CD8-positive, alpha-beta memory T cell (primary cell): ENCODE measurements at places on chromosomes 12 and 14.

DNA sequence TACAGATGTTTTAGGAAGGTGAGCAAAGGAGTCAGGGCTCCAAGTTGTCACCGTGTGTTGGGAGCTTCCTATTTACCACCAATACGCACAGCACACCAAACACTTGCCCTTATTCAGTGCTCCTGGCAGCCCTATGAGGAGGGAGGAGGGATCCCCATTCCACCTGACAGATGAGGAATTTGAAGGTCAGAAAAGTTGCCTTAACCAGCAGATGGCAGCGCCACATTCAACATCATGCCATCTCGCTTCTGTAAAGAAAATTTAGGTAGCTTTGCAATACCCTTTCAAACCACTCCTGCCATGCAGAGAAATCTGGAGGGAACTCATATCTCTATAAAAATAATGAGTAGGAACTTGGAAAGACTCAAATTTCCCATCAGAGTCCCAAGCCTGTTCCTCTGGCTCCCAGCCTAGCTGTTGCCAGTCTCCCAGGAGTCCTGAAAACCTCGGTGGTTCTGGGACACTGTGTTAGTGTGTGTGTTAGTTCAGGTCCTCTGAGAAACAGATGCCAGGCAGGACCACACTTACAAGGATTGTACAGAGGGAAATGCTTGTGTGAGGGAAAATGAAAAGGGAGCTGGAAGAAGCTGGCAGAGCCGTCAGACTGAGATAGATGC, 410.5 kb downstream of the MED13L start:
- no peak for DNase-seq

DNA sequence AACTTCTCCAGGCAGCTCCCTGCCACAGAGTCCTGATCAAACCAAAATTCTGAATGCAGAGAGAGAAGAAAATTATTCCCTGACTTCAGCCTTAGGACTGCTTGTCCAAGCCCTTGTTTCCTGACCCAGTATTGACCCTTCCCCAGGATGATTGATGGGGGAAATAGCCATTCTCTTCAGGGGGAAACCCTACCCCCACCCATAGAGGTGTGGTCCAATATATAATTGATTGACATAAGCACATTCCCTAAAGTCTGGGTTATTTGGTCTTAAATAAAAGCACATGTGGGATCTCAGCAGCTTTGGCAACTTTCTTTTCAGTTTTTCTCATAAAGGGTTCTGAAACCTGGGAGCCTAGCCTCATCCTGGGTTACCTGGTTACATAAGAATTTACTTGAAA, 201.2 kb upstream of the DDHD1 start:
- no peak for DNase-seq

DNA sequence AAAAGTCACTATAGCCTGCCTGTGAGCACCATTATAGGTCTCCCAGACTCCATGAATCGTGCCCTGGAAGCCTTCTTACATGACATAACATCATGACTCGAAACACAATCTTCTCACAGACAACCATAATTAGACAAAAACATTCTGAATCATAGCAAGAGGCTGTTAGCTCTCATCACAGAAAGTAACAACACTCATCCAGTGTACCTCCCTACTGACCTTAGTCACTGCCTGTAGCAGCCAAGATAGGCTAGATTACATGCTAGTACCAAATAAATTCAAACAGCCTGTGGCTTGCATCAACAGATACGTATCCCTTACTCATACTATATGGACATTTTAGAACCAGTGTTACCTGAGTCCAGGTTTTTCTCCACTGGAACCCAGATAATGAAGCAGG, 663.8 kb upstream of the FOXG1 start:
- no peak for DNase-seq

- no peak for DNase-seq
Observed at GRCh38 chr12:7162691-7163114, 26.8 kb upstream of the PEX5 start.

- DNase-seq = peak; percentile 30
Observed at GRCh38 chr14:104220215-104221070, 82.1 kb downstream of the KIF26A start.

DNA sequence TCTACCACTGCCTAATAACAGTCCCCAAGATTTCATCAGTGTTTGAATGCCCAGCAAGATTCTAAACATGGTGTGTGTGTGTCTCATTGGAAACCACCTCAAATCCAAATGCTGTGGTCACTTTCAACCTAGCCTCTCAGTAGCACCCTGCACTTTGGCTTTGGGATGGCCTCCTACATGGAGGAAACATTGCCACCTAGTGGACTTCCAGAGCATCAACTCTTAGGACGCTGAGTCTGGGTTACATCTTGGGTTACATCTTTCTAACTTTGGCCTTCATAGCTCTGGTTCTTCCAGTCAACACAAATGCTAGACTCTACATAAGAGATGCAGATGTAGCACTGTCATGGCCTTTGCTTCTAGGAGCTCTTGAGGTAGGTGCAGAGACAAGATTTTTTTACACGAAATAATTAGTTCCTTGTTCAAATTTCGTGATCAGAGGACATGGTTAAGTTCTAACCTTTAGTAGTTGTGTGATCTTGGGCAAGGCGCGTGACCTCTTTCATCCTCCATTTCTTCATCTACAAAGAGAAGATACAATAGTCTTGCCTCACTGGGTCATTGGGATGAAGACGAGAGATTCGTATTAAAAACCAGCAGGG, 113.5 kb upstream of the VASH1 start:
- DNase-seq = no peak

- no peak for DNase-seq
Observed at GRCh38 chr14:71319666-71320065, 412.4 kb downstream of the PCNX1 start.

DNA sequence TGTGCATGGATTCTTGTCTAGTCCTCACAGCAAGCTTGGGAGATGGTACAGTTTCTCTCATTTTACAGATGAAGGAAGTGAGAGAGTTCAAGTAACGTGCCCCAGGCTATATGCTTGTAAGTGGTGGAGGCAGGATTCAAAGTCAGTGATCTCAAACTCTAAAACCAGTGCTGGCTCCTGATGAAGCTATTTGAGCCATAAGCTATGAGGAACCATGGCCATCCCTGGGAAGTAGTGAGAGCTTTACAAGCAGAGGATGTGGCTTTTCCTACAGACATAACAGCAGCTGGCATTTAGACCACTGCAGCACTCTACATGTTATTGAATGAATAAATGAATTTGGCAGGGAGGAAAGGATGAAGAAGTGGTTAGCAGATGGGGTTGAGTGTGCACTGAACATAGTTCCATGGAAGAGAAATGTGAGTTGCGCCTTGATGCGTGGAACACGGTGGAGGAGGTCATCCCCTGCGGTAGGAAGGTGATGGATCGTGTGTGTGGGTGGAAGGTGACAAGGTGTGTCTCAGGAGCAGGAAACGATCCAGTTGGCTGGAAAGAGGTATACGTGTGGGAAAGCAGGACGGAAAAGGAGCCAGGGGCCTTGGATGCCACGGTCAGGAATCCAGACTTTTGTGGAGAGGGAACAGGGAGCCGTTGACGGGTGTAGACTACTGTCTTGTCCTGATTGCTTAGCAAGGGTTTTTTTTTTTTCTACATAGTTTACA, 65.2 kb downstream of the RFX4 start:
- DNase-seq = no peak

GRCh38 chr12:27667540-27667939, 28.7 kb upstream of the REP15 start:
- no peak for DNase-seq

- no peak for DNase-seq
Observed at GRCh38 chr14:88599761-88600439, 37.1 kb downstream of the ZC3H14 start.

DNA sequence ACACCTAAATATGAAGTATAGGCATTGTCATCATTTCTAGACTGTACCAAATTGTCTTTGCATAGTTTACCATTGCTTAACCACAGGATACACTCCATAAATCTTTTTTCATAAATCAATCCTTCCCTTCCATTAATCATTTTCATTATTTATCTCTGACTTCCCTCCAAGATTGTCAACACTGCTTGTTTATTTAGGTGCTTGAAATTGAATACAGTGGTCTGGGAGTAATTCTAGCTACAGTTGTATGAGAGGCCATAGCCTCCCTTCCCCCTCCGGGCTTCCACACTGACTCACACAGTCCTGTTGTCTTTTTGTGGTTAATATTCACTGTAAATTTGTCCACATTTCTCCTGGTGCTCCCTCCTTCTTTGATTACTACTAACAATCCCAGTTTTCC, 114.2 kb upstream of the ARID2 start:
- no peak for DNase-seq

DNA sequence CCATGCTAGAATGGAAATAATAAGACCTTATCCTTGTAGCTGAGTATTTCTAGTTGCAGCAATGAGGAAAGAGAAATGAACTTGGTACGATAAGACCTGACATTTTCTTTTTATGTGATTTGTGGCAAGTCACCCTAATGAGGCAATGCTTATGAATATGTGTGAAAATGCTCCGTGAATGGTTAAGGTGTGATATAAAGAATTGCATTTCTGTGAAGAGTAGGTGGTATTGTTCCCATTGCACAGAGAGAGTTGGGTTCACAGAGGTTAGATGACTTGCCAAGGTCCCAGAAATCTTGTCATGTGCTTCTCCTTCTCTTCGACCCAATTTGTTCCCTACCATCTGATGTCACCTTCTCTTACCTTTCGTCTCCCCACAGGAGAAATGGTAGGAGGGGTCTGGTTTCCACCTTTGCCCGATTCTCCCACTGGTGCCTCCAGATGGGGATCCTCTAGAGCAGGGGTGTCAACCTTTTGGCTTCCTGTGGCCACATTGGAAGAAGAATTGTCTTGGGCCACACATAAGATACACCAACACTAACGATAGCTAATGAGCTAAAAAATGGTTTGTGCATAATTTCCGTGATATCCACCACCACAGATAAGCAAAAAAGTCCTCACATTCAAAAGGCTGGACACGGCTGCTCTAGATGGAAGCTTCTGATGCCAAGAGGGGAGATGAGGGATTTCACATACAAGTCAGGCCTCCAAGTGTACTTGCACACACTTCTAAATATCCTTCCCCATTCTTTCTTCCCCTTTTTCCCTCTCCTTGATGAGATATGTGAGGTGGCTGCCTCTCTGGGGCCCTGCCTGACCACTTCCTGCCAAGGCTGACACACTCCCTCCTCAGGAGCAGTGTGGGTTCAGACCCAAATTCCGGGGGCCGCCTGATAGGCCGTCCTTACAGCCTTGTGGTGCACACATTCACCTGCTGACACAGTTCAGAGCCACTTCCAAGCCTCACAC, 96.1 kb downstream of the PLXNC1 start:
- DNase-seq = peak; percentile 32

DNA sequence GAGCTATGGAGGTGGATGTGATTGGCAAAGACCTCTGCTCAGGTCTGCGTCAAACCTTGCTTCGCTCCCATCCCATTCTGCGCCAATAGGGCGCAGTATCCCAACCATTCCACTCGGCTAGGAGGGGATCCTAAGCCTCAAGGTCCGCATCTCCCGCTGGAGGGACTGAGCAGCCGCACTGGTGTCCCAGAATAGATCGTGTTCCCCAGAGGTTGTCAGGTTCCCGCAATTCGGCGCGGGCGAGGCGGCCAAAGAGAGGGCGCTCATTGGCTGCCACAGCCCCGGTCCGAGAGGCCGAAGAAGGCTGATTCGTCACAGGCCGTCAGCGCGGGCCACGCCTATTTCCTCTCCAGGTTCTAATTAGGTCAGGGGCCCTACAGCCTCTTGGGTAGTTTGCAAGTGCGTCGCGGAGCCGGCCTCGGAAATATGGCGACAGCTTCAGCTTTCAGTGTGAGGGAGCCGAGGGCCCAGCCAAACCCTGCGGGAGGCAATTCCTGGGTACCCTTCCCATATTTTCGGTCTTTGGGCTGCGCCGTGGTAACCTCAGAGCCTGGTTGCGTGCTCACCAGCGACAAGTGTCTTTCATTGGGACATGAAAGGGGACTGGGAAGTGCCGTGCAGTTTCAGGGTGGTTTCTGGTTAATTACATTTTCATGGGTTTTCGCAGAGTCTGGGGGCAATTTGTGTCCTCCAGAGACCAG, 5.0 kb downstream of the OR10AD1 start:
- peak; percentile 78 for DNase-seq

- no peak for DNase-seq
Observed at GRCh38 chr14:37083599-37083998, 88.8 kb downstream of the SLC25A21 start.

GRCh38 chr12:97643924-97644323, 181.3 kb downstream of the RMST start:
- no peak for DNase-seq

DNA sequence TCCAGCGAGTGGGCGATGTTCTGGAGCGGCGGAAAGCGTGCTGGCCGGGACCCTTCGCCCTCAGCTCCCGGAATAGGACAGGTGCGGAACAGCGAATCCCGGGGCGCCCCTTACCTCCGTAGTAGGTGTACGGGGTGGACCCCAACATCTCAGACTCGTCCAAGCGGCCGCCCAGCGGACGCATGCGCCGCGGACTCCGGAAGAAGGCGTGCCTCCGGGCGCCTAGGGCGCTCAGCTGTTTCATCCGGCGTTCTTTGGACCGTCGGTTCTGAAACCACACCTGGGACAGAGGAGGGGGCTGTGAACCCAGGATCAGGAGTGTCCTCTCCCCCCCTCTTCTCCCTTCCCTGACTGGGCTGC, 4.5 kb downstream of the LHX5 start:
- no peak for DNase-seq

DNA sequence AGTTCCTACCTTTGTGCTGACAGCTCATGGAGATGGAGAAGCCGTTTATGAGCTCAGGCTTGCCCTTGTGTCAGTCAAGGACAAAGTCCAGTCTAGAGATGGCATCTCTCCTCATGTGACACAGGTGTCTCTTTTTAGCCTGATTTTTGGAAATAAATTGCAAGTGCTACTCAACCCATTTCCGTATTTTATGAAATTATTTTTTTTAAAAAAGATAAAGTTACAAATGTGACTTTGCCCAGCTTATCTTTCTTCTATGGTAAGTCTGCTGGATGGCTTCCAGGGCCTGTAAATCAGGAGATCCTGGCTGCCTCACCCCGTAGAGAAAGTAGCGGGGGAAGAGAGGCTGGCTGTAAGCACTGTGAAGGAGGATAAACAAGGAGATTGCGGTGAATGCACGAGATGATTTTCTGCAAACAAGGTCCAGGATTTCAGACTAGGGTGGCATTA, 169.7 kb downstream of the MYRFL start:
- no peak for DNase-seq

- no peak for DNase-seq
Observed at GRCh38 chr14:71529848-71530247, 402.4 kb upstream of the RGS6 start.

DNA sequence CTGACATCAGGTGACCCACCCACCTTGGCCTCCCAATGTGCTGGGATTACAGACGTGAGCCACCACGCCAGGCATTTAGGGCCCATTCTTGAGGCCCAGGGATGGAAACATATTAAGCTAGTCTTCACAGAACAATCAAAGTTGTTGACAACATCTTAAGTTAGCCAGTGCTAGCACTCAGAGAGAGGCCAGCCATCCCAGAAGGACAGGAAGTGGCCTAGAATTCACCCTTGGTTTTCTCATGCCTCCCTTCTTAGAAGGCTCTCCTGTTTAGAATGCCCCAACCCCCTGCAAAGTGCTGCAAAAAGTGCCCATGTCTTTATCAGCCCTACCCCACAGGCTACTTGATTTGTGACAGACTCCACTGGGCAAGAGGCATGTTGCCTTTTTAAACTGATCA, 12.1 kb upstream of the OR6J1 start:
- DNase-seq = no peak

- DNase-seq = no peak
Observed at GRCh38 chr14:30153717-30154116, 226.1 kb upstream of the PRKD1 start.

- no peak for DNase-seq
Observed at GRCh38 chr14:80718940-80719339, 222.6 kb downstream of the CEP128 start.

GRCh38 chr14:83342590-83342989, 1808.9 kb upstream of the SEL1L start:
- DNase-seq = no peak

- DNase-seq = no peak
Observed at GRCh38 chr12:42946871-42947381, 357.4 kb upstream of the PRICKLE1 start.
